NCI-H1436 treated with DMSO at 0.1 percent for 48 hours (cell line): ENCODE measurements at places on chromosomes 4 and X.

- DNase-seq: no peak
These were observed 288.5 kb downstream of the USP46 start for GRCh38 chr4:52370576-52370975.

GRCh38 chrX:42443267-42443666, 334.7 kb downstream of the PPP1R2C start:
- DNase-seq: no peak

DNA sequence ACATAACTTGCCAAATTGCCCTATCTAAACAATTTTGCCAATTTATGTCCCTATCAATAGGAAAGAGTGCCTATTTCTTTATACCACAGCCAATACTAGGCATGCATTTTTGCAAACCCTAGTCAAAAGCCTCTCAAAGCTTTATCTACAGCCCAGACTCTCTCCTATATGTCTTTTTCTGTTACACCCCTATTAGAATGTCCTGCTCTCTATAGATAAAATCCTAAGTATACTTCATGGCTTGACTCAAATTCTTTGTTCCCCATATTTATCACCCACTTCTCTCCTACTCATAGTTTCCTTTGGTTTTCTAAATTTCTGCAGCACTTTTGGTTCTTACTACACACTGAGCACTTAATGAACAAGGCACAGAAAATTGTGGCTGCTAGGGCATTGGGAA, 38.0 kb downstream of the NUP62CL start:
- DNase-seq: no peak

GRCh38 chr4:8940792-8941491, 69.3 kb upstream of the HMX1 start:
- DNase-seq: no peak

GRCh38 chrX:48848847-48849246, 13.4 kb upstream of the PCSK1N start:
- no peak for DNase-seq

GRCh38 chrX:41148553-41148952, 63.3 kb downstream of the USP9X start:
- no peak for DNase-seq

GRCh38 chr4:155588437-155588836, 78.2 kb upstream of the GUCY1A1 start:
- no peak for DNase-seq

DNA sequence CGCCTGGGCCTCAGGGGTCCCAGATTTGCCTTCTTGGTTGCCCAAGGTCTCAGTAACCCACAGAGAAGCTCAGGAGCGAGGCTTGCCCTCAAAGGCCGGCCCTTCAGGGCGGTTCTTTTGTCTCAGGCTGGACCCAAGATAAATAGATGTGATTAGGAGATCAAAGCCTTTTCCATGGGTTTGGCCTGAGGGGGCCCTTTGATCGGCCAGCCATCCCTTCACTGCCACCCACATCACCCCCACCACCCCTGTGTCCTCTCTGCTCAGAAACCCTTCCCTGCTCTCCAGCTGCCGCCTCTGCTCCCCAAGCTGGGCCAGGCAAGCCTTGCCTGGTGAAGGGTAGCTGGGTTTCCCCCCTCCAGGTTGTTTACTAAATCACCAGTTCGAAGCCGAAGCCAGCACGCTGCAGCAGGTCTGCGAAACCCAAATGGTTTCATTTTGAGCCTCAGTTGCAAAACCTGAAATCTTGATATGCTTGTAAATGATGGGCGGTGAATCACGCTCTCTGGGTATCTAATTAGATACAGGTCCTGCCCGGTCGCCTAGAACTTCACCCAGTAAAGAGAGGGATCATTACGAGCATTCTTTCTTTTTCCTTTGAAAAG, 202.6 kb upstream of the BCOR start:
- DNase-seq: no peak

DNA sequence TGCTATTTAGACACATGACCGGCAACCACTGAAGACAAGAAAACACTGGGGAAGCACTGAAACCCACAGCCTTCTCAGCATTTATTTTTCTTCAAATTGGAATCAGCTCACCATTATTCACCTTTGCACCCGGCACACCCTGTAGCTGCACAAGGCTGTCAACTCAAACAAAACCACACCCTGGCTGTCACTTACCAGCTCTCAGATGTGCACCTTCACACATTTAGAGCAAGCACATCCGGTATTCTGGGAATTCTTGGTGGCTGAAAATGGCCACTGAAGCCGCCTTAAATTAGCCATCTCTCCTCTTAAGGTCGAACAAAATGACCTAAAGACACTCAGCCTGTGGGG, 5.9 kb downstream of the ZFYVE28 start:
- no peak for DNase-seq

DNA sequence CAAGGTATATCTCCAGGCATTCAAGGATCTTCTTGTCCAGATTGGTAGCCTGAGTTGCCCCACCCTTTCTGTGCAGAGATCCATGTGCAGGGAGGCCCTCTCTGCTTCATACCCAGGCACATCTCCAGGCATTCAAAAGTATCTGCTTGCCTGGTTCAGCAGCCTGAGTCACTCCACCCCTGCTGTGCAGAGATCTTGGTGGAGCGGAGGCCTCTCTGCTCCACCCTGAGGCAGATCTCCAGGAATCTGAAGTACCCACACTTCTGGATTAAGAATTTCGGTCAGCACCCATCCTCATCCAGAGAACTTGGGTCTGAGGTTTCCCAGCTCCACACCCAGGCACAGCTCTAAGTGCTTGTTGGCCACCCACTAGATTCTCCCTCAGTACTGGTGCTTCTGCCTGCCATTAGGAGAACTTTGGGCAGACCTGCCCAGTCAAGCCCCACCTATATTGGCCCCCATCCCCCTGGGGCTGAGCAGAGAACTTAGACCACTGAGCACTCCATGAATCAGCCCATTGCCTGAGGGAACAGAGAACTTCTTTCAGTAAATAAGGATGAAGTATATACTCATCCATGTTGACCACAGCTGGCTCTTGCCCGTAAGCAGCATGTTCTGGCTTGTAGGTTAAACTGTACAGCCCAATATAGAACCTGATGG, 199.5 kb upstream of the ZCCHC13 start:
- DNase-seq: no peak

DNA sequence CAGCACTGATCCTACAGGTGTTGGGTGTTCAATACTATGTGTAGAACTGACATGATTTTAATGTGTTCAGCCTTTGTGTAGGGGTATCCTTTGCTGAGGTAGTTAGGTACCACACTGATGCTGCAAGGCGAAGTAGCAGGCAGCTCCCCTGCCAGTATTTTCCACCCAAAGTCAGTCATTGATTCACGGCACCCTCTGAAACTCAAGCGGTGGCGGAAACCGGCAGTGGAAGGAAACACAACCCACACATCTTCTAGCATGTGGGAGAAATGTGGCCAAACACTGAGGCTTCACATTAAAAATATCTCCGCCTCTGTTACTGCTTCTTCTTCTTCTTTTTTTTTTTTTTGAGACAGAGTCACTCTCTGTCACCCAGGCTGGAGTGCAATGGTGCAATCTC, 126.3 kb downstream of the AASDH start:
- DNase-seq: no peak

DNA sequence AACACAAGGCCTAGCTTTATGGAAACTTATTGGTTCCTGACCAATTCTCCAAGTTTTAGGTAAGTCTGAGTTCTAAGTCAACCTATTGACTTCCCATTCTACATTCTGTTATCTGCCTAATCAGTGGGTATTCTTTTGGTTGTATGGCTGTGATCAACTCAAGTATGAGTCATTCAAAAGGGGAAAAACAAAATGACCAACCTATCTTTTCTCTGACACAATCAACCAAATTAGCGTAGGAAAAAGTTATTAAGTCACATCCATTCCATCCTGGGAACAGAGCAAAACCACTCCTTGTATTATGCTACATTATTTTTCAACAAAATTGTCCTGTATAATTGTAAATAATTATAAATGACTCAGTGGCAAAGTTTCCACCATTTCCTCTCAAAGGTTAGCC, 136.2 kb downstream of the SHROOM4 start:
- no peak for DNase-seq

GRCh38 chrX:66635360-66635759, 3.5 kb downstream of the EDA2R start:
- DNase-seq: no peak
